ENCODE measurements at places on chromosomes 6 and 20. TPM values are rescaled to one million over a fixed set of nuclear protein-coding genes. Genes with fewer than 3 reads are reported as not detected.

GRCh38 chr20:16517946-16518783, 55.1 kb downstream of the KIF16B start:
- peak; percentile 51 for DNase-seq

Gene BMP7
- not detected for total RNA-seq

- DNase-seq, result peak; percentile 18
Observed at GRCh38 chr6:126625019-126625418, 285.1 kb downstream of the CENPW start.

GRCh38 chr6:156980515-156980914, 203.3 kb downstream of the ARID1B start:
- peak; percentile 25 for DNase-seq

DNA sequence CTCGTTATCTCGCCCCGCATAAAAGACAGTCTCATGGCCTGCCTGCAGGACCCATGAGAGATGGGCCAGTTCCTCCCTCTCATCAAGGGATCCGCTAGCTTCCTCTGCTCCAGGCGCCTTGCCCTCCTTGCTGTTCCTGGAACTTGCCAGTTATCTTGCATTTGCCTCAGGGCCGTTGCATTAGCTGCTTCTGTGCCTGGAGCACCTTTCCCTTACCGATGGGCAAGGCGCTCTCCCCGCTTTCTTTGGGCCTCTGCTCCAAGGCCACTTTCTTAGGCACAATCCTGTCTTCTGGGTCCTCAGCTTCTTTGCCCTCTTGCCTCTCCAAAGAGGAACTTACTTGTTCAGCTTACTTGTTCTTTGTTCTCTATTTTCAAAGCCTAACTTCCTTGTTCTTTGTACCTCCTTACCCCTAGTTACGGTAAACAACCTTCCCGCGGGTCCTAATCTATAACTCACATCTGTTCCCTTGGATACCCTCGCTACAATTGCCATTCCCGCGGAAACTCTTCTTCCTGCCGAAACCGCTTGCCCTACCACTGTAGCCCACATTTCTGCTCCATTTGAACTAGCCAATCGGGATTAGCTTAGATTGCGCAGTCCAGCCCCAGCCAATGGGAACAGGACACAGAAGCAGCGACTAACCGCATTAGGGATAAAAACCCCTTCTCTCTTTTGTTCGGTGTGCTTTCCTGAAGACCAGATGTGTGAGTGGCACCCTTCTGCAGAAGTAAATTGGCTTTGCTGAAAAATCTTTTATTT, 887 bp upstream of the NSFL1C start:
- DNase-seq, result no peak

Gene PDSS2
- total RNA-seq, result 8.2 TPM

- no peak for DNase-seq
Observed at GRCh38 chr6:25180630-25181349, 98.4 kb upstream of the CARMIL1 start.

Gene COL11A2
- total RNA-seq, result under 0.01 TPM
